Thyroid gland (tissue), 4 donors: ENCODE measurements at places on chromosomes 13 and 19. TPM values are rescaled to one million over a fixed set of nuclear protein-coding genes. Genes with fewer than 3 reads are reported as not detected.
A peak's percentile ranks its signal among the peaks of the same experiment; 100 is the strongest.

- DNase-seq = no peak
Observed at GRCh38 chr19:16850133-16850532, 20.9 kb downstream of the SIN3B start.

GRCh38 chr13:113272701-113273181 is 24.3 kb upstream of the LAMP1 start:
- DNase-seq = no peak

GRCh38 chr13:41306271-41307145 is 4.6 kb upstream of the NAA16 start:
- DNase-seq = no peak

ZIC2 gene
- not detected for total RNA-seq

- no peak for DNase-seq
Observed at GRCh38 chr13:47843005-47843404, 158.1 kb downstream of the SUCLA2 start.

- no peak for DNase-seq
Observed at GRCh38 chr19:38656171-38656981, 8.9 kb downstream of the ACTN4 start.

CEACAM3 gene
- total RNA-seq = not detected

DNA sequence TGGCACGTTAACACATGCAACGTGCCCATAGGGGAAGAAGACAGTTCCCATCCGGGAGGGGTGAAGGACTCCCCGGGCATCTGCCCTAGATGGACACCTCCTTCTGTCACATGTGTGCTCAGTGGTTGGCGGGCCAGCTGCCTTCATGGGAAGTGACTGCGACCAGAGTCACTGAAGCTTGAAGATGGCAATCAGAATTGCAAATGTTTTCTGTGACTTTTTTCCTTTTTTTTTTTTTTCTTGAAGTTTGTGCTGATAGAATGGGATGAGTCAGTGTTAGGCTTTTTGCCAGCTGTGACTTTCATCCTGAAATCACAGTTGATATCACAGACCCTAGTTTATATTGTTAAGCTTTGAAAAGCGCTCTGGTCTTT is 109.2 kb upstream of the MCF2L start:
- DNase-seq = peak; percentile 82

- no peak for DNase-seq
Observed at GRCh38 chr13:110706570-110707372, 855 bp upstream of the CARS2 start.

- DNase-seq = peak; percentile 88
Observed at GRCh38 chr19:40718774-40719391, 2.0 kb downstream of the ITPKC start.

- no peak for DNase-seq
Observed at GRCh38 chr13:90070362-90070761, 1277.1 kb upstream of the MIR17HG start.

DNA sequence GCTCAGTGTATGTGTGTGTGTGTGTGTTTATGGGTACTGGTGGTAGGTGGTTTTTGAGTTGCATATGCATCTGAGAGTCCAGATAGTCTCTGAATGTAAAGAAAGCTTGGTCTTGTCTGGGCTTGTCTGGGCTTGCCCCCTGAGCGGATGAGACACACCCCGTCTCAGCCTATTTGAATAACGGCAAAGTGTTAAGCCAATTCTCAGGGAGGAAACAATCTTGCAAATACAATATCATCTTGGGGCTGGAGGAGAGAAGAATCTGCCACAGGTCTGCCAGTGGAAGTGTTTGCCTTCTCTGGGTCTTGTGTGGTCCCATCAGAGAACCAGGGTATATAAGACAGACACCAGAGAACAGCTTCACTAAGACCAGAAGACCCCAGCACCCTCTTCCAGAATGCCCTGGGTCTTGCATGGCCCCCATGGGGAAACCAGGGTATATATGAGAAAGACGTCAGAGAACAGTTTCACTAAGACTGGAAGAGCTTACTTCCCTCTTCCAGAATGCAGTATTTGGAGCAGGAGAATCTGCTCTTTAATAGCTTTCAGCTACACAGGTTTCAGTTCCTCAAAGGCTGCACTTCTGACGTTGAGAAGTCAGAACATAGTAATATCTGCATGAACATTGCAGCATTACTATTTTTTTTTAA is 13.3 kb downstream of the CD70 start:
- no peak for DNase-seq

DNA sequence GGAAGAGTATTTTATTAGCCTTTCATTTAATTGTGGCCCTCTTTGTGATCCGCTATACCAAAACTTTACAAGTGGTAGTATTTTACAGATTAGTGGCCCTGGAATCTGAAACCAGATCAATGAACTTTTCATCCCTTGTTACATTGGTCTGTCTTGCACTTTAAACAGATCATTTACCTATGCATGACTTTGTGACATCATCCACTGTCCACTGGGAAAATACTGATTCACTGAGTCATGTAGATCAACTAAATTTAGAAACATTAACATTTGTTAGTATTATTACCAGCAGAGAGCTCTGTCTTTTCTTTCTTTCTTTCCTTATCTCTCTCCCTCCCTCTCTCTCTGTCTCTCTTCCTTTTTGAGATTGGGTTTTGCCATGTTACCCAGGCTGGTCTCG is 17.5 kb downstream of the PCDH8 start:
- no peak for DNase-seq

- DNase-seq = no peak
Observed at GRCh38 chr13:53847502-53847901, 818.9 kb downstream of the OLFM4 start.

LENG1 gene
- total RNA-seq = 14.5 TPM

- DNase-seq = no peak
Observed at GRCh38 chr19:17519967-17520366, 8.5 kb downstream of the PGLS start.

- no peak for DNase-seq
Observed at GRCh38 chr13:109408591-109409382, 377.6 kb downstream of the IRS2 start.

ZNF681 gene
- 2.1 TPM for total RNA-seq

LMTK3 gene
- 3.0 TPM for total RNA-seq

ZNF547 gene
- 4.8 TPM for total RNA-seq

GRCh38 chr19:10991521-10992081 is 30.8 kb downstream of the SMARCA4 start:
- no peak for DNase-seq

- peak; percentile 75 for DNase-seq
Observed at GRCh38 chr19:49161987-49162386, 4.4 kb downstream of the TRPM4 start.

GAPDHS gene
- total RNA-seq = not detected

MARK4 gene
- 20.3 TPM for total RNA-seq

- no peak for DNase-seq
Observed at GRCh38 chr19:24000656-24001055, 86.0 kb downstream of the ZNF726 start.

DNA sequence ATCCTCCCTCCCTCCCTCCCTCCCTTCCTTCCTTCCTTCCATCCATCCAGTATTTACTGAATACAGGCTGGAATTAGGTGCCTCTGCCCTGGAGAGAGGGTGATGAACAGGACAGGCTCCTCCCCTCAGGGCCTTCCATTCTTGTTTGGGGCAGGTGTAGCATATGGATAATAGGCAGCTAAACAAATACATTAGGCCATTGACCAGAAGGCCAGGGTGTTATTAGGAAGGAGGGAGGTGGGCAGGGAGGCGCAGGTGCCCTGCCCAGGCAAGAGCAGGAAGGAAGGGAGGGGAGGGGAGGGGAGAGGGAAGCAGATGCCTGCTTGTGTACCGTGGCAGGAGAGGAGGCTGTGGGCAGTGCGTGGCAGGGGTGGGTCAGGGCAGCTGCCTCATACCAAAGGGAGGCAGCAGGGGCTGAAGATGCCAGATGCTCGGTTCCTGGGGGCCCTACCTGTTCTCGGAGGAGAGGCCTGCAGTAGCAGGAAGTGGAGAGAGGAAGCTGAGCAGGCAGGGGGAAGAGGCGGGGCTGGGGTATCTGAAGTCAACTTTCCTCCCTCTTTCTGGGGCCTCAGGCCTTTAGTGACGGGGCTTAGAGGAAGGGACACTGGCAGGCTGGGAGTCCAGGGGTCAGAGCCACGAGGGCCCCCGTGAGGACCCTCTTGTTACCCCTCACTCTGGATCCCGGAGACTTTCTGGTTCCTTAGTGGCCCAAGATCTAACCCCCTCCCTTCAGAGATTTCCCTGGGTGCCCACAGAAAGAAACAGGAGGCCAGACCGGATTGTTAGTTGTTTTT is at the start of gene RINL:
TSS of gene RINL (minus strand) at position 495 of the 794 bp plus-strand sequence. CDS start 1,533 bp downstream, outside the sequence.
- DNase-seq = peak; percentile 25

GRCh38 chr19:38115271-38115802 is 108.7 kb downstream of the DPF1 start:
- no peak for DNase-seq

DNA sequence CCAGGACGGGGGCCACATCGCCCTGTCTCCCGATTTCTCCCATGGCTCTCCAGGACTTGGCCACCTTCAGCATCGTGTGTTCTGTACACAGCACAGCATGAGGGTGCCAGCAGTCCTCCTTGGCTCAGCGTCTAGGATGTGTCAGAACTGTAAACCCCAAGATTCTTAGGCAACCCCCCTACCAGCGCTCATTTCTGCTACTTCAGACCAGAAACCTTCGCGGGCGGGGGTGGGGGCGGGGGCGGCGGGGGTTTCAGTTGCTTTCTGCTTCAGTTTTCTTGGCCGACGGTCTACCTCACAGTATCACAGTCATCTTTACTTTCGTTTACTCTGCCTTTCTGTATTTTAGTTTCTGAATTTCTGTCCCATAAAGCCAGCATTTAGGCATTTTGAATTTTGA is 82.4 kb downstream of the GGACT start:
- no peak for DNase-seq

SLC7A1 gene
- total RNA-seq = 31.2 TPM

DNA sequence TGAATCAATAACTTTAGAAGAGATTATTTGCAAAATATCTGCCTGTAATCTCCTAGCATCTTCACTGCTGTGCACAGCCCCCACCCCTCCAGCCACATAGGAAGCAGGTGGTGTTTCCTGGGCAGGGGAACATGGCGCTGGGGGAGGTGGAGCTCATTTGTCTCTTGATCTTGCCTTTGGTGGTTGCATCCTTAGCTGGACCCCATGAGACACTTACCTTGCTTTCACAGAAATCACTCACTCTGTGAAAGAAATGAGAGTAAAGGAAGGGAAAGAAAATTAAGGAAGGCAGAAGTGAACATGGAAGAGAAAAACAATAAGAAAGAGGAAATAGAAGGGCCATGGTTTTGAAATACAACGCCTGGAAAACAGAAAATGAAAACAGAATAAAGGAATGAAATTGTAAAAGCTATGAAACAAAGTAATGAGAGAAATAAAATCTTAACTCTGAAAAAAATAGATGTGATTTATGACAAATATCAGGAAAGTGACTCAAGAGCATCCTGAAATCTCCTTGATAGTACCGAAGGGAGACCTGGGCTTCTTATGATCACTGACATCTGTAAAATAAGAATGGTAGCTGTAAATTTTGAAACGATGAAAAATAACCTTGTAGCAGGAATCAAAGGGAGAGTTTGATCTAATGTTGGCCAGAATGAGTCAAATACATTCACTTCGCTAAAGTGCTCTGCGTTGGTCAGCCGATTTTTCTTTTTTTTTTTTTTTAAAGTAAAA is 17.2 kb upstream of the RNASEH2B start:
- no peak for DNase-seq

- DNase-seq = no peak
Observed at GRCh38 chr13:93529961-93530360, 303.4 kb downstream of the GPC6 start.

DNA sequence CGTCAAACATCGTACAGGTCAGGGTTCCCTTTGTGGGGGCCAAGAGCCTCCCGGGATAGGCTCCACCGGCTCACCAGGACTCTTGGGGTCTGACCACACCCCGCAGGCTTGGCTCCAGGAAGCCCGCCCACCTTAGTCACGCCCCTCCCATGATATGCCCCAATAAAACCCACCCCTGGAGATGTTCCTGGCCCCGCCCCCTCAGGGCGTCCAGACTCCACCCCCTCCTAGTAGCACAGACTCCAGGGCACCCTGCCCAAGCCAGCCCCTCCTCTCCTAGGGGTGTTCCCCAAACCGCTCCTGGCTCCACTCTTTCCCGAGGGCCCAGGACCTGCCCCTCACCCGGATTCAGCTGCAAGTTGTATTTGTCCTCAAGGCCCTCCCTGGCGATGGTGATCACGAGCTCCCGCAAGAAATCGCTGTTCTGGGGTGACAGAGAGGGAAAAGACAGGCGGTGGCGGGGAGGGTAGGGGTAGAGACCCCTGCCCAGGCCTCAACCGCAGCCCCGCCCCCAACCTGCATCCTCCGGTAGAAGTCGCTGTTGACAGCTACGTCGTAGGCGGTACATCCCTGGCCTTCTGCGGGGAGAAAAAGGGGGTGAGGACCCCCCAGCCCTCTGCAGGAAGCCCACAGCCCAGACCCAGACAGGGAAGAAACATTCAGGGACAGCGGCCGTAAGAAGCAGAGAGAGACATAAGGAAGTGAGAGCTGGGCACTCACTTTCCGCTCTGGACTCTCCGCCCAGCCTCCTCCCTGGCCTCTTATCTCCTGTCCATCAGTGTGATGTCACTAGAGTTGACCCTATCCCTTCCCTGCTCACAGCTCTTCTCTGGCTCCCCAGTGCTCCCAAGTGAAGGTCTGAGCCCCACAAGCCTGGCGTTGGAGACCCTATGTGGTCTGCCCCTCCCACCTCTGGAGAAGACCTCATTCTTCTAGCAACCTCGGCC is 3.9 kb downstream of the PIH1D1 start:
- no peak for DNase-seq

ACP5 gene
- 8.4 TPM for total RNA-seq

DNA sequence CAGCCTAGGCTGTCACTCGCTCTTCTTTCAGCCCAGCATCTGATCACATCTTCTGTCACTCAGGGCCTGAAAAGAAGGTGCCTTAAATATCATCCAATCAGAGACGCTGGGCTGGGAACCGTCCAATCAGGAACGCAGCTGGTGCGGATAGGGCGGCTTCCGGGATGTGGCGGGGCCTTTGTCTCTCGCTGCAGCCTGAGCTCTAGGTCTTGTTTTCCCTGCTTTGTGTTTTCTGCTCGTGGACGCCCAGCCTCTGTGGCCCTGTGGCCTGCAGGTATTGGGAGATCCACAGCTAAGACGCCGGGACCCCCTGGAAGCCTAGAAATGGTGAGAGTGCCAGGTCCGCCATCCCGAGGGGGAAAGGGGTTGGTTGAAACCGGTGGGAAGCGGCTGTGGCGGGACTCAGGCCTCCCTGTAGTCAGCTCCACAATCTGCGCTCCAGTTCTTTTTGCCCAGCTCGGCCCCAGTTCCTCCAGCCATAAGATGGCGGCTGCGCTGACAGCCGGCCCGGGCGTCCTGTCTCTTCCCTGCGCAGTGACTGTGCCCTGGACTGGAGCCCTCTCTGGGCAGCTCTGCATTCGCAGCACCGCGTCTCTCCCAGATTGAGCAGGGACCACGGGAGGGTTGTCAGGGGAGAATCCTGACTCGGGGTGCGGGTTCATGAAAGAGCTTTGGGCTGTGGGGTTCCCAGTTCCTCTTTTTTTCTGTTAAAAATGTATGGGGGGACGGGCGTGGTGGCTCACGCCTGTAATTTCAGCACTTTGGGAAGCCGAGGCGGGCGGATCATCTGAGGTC is at the start of gene ZNF85:
TSS of gene ZNF85 (plus strand) at position 175 of the 795 bp plus-strand sequence. CDS start at position 325, 150 bp downstream.
- DNase-seq = peak; percentile 95

NAXD gene
- total RNA-seq = 41.0 TPM

UPK1A gene
- not detected for total RNA-seq
